ENCODE measurements at places on chromosomes 12 and 14. TPM values are rescaled to one million over a fixed set of nuclear protein-coding genes. Genes with fewer than 3 reads are reported as not detected.

Gene FAM161B
- polyA plus RNA-seq: 2.4 TPM

Gene OVCH1
- not detected for polyA plus RNA-seq

Gene TMEM63C
- 0.24 TPM for polyA plus RNA-seq

Gene EIF4B
- 104 TPM for polyA plus RNA-seq

Gene CLEC1B
- polyA plus RNA-seq: not detected

Gene CCDC88C
- polyA plus RNA-seq: 30.5 TPM

Gene SOX5
- polyA plus RNA-seq: 11.0 TPM

Gene KCNMB4
- polyA plus RNA-seq: 0.19 TPM

Gene TEAD4
- not detected for polyA plus RNA-seq

Gene TAS2R31
- not detected for polyA plus RNA-seq

Gene GPHN
- polyA plus RNA-seq: 5.9 TPM

Gene INSM2
- not detected for polyA plus RNA-seq

Gene C14orf39
- not detected for polyA plus RNA-seq

Gene NKX2-1
- polyA plus RNA-seq: not detected

Gene CCDC175
- polyA plus RNA-seq: not detected

All from IgD-negative memory B cell (primary cell).